ENCODE measurements at places on chromosomes 1 and 21.

GRCh38 chr1:87393445-87394085, 64.9 kb downstream of the LMO4 start:
- no peak for DNase-seq

DNA sequence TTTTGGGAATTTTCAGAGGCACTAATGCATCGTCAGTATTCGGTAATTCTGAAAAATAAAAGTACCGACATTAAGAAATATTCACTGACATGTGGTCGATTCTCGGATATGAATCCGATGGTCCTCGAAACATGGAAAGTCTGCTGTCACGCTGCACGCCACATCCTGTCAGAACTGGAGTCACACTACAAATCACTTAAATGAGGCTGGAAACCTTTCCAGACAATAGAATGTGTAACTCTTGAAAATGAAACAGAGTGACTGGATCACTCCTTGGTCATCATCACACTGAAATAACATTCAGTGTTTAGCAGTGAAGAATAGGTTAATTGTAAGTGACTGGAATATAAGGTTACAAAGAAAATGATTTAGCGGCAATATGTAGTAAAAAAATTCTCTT, 620.1 kb upstream of the ADAMTS5 start:
- no peak for DNase-seq

- no peak for DNase-seq
Measured at GRCh38 chr1:246921481-246921880, 10.3 kb downstream of the AHCTF1 start.

- no peak for DNase-seq
Measured at GRCh38 chr1:205124726-205125125, 2.9 kb upstream of the RBBP5 start.

DNA sequence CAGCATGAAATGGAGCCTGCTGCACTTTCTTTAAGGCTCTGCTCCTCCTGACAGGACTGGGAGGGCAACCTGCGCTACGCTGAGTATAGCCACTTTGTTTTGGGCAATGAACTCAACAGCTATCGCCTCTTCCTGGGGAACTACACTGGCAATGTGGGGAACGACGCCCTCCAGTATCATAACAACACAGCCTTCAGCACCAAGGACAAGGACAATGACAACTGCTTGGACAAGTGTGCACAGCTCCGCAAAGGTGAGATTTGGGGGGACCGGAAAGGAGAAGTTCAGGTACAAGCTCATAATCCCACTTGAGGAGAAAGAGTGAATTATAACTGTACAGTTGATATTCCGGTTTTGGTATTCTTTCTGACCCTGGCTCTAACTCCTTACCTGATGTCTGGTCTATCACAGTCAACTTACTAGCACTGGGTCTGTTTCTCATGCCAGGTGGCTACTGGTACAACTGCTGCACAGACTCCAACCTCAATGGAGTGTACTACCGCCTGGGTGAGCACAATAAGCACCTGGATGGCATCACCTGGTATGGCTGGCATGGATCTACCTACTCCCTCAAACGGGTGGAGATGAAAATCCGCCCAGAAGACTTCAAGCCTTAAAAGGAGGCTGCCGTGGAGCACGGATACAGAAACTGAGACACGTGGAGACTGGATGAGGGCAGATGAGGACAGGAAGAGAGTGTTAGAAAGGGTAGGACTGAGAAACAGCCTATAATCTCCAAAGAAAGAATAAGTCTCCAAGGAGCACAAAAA, 5.4 kb downstream of the ANGPTL7 start:
- DNase-seq, result no peak

GRCh38 chr1:47951026-47951425, 46.2 kb downstream of the TRABD2B start:
- DNase-seq, result no peak

Data from CD4-positive, alpha-beta T cell (primary cell).